GOT3 (cell line): ENCODE measurements at places on chromosomes 11 and 22.

- no peak for DNase-seq
These were observed 2.3 kb downstream of the ANO9 start for GRCh38 chr11:439315-440064.

- DNase-seq: no peak
These were observed 73.6 kb downstream of the PAK1 start for GRCh38 chr11:77400271-77400670.

- no peak for DNase-seq
These were observed 49.7 kb downstream of the RPL27A start for GRCh38 chr11:8732324-8732670.

GRCh38 chr11:45390407-45390806, 104.3 kb upstream of the SYT13 start:
- DNase-seq: no peak

DNA sequence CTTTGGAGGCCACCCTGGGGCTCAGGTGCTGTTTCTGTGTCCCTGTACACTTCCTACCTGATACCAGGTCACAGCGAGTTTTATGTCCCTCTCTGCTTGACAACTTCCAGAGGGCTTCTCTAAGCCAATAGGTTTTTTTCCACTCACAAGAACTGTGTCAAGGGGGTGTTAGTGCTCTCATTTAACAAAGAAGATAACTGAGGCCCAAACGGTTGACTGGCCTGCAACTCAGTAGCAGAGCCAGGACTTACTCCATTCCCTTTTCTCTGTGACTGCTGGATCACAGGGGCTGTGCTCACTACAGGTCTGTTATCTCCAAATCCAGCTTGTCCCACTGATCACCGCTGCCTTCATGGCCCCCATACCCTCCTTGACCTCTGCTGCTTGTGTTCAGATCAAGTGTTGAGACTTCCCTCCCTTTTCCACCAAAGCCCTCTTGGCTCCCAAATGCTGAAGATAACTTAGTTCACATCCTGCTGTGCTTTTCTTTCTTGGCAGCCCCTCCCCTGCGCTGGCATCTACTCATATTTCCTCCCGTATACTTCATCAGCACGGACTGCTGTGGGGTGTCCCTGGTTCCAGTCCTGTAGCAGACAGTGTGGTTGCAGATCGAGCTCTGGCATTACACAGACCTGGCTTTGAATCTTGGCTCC, 41.3 kb downstream of the POU2F3 start:
- no peak for DNase-seq

GRCh38 chr11:115092516-115092915, 411.7 kb downstream of the CADM1 start:
- DNase-seq: no peak

- DNase-seq: no peak
These were observed 8.0 kb downstream of the PVALB start for GRCh38 chr22:36808721-36809344.

DNA sequence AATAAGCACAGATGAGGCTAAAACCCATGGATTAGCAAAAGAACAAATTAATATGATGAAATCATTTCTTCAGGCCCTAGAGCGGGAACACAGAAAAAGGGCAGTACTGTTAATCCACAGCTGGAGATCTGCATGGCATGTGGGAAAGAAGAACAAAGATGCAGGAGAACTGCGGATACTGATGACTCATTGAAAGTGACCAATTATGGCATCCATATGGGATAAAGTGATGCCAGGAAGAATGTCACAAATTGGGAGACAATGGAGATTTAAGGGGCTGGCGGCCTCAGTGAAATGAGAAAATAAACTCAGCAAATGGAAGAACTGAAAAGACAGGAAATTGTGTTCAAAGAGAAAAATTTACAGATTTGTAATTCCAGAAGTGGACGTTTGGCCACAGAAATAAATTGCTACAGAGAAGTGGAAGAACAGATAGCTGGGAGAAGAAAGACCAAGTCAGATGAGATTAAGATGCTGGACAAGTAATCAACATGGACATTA, 39.4 kb downstream of the SIK3 start:
- no peak for DNase-seq

DNA sequence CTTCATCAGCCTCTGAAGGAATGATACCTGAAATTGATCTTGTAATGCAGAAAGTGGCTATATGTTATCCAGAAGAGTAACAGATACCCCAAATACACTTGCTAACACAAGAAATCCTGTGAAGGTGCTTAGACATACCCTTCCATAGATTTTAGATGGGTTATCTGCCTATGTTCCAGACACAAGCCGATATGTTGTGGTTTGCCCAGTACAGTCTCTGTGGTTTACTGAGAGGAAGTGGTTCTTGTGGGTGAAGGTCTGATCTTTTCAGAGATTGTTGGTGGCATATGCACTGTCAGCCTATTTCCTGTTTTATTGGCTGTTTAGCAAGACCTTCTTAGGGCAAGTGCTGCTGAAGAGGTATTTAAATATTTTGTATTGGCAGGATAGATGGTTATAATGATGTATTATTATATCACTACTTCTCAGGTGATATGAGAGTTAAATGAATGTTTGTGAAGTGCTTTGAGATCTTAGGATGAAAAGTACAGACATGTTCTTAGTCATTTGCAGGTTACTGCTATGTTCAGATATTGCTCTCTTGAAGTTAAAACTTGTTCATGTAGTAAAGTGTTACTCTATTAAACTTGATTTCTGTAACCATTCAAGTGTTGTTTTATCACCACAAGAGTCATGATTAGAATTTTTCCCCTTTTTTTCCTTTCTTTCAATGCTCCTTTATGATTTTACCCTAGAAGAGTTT, 8.2 kb downstream of the ARHGEF12 start:
- DNase-seq: no peak

DNA sequence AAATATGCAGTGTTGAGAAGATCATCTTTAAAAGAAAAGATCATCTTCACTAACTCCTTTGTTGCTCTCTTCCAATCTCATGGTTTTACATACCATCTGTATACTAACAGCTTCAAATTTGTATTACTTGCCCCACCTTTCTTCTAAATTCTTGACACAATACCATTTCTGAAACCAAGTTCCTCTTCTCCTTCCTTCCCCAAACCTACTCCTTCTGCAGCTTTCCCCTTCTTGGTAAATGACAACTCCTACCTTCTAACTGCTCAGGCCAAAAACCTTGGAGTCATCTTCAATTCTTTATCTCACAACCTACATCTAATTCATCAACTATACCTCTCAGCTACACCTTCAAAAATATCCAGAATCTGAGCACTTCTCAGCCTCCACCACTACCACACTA, 9.3 kb downstream of the PRCP start:
- no peak for DNase-seq

DNA sequence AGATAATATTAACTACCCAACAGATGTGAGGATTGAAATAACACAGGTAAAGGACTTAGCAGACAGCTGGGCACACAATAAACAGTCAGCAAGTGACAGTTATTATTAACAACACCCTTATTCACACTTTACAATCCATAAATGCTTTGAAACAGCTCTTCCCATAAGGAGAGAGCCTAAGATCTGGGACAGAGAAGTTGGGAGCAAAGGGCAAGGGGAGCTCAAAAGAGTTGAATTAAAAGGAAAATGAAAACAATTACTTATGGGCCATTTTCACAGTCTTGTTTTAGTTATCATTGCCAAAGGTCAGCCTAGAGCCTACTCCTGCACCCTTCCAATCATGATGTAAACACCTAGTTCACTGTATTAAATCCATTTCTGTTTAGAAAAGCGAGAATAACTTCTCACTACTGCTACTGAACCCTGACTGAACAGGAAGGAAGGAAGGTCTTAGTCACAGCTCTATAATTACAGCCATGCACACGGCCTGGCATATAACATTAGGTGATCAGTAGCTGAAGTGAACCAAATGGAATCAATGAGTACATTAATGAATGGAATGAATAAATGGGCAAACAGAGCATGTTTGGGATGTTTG, 111.3 kb downstream of the PLEKHA7 start:
- DNase-seq: no peak

- DNase-seq: no peak
These were observed 93.8 kb upstream of the ARHGAP42 start for GRCh38 chr11:100593291-100593690.

DNA sequence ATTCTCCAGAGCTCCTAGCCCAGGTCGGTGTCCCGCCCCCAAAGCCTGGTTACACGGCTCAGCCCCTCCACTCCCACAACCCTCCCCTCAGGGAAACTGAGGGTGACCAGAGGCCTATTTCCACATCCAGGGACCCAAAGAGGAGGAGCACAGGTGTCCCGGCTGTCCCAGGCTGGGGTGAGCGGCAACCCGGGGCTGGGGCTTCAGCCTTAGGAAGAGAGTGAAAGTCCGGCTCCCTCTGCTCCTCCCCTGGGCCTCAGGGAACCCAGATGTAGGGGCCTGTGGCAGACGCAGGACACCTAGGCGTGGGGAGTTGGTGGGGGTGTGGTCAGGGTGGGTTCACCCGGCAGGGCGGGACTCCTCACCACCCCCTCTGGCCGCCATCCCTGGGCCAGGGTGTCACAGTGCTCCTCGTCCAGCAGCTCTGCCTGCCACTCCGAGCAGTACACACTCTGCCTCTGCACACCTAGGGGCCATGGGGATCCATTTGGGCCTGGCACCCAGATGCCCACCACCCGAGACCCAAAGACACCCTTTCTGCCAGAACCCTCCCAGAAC, 63.1 kb downstream of the ARFGAP3 start:
- no peak for DNase-seq

- DNase-seq: peak; percentile 1
These were observed 36.3 kb upstream of the CFAP300 start for GRCh38 chr11:102010776-102011494.

DNA sequence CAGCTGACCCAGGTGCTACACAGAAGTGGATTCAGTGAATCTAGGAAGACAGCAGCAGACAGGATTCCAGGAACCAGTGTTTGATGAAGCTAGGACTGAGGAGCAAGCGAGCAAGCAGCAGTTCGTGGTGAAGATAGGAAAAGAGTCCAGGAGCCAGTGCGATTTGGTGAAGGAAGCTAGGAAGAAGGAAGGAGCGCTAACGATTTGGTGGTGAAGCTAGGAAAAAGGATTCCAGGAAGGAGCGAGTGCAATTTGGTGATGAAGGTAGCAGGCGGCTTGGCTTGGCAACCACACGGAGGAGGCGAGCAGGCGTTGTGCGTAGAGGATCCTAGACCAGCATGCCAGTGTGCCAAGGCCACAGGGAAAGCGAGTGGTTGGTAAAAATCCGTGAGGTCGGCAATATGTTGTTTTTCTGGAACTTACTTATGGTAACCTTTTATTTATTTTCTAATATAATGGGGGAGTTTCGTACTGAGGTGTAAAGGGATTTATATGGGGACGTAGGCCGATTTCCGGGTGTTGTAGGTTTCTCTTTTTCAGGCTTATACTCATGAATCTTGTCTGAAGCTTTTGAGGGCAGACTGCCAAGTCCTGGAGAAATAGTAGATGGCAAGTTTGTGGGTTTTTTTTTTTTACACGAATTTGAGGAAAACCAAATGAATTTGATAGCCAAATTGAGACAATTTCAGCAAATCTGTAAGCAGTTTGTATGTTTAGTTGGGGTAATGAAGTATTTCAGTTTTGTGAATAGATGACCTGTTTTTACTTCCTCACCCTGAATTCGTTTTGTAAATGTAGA, 1.7 kb downstream of the MALAT1 start:
- no peak for DNase-seq

- no peak for DNase-seq
These were observed 16.6 kb upstream of the MPPED1 start for GRCh38 chr22:43395086-43395695.

DNA sequence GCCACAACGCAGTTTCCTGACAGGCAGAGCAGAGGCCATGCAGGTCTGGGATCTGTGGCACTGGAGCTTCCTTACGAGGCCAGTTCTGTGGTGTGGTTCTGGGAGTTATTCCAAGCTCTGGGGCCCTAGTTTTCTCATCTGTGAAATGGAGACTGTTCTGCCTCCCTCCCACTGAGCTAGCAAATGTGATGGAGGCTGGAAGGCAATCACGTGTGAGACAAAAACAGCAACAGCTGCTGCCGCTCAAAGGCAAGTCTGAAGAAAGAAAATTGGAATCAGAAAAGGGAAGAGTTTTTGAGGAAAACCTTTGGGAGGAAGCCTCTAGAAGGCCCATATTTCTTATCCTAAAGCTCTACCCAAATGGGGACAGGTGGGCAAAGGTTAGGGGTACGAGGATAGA, 8.3 kb upstream of the RIC3 start:
- DNase-seq: no peak

- DNase-seq: no peak
These were observed 15.5 kb upstream of the OR52K1 start for GRCh38 chr11:4466871-4467442.

DNA sequence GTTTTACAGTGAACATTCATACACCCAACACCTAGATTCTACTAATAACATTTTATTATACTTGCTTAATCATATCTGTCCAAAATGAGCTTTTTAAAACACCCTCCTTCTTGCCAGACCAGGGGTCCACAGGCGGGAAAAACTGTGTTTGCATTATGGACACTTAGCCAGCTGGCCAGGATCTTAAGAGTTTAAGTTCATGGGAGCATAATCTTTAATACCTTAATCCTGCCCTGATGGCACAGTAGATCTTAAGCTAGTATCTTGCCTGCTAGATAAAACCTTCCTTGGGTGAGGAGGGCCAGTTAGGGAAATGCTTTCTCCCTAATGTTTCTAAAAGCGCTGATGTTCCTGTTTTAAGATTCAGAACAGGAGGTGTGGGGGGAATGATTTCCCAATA, 13.1 kb upstream of the CCDC134 start:
- DNase-seq: no peak

DNA sequence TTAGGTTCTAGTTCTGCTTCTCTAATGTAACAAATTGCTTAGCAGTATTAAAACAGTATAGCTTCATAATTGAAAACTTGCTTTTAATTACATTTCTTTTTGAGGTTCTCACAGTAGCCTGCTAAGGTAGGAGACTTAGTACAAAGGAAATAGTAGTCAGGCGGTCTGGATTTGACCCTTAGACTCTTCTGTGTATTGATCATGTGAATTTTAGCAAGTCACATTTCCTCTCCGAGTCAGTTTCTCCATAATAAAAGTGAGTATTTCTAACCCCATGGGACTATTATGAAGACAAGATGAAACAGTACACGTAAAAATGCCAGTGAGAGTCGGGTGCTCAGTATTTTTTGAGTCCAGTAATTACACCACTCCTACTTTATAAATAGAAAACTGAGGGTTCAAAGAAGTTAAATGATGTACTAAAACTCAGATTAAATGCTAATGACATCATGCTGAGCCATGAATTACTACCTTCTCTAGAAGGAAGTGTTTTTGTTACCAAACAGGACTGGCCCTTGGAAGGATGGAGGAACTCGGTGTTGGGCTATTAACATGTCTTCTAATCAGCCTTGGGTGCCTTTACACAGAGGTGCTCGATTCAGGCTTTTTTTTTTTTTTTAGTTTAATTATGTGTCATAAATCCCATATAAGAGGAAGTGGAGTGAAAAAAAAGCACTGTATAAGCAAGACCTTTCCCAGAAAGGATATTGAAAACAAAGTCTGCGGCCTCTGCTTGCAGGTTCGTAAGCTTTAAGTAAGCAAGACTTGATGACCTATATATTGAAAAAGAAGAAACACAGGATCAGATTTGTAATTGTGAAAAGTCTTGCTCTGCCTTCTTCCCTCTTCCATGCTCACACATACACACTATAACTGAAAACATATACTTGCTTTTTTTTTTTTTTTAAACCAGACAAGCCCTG, 109.0 kb downstream of the EMSY start:
- no peak for DNase-seq

GRCh38 chr22:44862981-44863860, 110.8 kb downstream of the ARHGAP8 start:
- no peak for DNase-seq
